ENCODE measurements at places on chromosomes 6 and 20.

GRCh38 chr20:31861135-31861384, 9.3 kb downstream of the DUSP15 start:
- DNase-seq: no peak

- DNase-seq: no peak
These were observed 67.8 kb upstream of the EPB41L1 start for GRCh38 chr20:36086767-36087166.

GRCh38 chr6:108676555-108676954, 115.8 kb downstream of the FOXO3 start:
- no peak for DNase-seq

- no peak for DNase-seq
These were observed 13.9 kb downstream of the ZNF217 start for GRCh38 chr20:53579581-53580375.

GRCh38 chr6:19838442-19839236, 1.5 kb downstream of the ID4 start:
- peak; percentile 34 for DNase-seq

GRCh38 chr6:4658486-4658885, 117.7 kb upstream of the CDYL start:
- no peak for DNase-seq

DNA sequence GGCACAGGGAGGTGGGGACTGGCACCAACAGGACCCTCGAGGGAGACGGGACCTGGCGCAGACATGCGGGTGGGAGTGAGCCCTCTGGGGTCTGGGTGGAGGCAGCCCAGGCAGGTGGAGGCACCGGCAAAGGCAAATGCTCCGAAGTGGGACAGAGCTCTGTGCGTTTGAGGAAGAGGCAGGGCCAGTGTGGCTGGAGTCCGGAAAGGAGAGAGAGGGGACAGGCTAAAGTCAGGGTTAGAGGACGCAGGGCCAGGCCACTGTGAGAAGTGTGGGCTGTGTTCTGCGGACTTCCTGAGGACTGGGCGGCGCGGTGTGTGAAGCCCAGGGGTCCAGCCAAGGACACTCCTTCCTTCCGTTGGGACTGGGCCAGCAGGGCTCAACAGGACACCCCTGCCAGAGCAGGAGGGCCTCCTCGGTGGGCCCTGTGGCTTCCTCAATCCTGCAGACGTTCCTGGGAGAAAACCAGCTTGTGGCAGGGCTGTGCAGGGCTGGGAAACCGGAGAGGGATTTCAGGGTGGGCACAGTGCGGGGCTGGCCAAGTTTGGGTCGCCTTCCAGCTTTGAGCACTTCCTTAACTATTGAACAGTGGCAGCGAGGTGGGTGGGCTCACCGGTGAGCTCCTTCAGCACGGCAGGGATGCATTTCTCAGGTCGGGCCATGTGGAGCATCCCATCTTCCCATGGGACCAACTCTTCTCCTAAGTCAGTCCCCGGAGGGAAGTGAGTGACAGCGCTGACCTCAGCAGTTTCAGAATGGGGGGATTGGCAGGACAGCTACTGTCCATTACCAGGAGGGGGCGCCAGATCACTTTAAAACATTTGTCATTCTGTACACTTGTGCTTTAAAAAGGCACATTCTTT, 22.5 kb downstream of the MOCS3 start:
- DNase-seq: peak; percentile 53
